Activated T-helper 1 cell treated with Interleukin-2 at 50 U/mL for 16 hours (primary cell): ENCODE measurements at places on chromosomes 7 and 10.
A peak's percentile ranks its signal among the peaks of the same experiment; 100 is the strongest.

- DNase-seq: no peak
Observed at GRCh38 chr7:3259711-3260400, 41.2 kb upstream of the SDK1 start.

DNA sequence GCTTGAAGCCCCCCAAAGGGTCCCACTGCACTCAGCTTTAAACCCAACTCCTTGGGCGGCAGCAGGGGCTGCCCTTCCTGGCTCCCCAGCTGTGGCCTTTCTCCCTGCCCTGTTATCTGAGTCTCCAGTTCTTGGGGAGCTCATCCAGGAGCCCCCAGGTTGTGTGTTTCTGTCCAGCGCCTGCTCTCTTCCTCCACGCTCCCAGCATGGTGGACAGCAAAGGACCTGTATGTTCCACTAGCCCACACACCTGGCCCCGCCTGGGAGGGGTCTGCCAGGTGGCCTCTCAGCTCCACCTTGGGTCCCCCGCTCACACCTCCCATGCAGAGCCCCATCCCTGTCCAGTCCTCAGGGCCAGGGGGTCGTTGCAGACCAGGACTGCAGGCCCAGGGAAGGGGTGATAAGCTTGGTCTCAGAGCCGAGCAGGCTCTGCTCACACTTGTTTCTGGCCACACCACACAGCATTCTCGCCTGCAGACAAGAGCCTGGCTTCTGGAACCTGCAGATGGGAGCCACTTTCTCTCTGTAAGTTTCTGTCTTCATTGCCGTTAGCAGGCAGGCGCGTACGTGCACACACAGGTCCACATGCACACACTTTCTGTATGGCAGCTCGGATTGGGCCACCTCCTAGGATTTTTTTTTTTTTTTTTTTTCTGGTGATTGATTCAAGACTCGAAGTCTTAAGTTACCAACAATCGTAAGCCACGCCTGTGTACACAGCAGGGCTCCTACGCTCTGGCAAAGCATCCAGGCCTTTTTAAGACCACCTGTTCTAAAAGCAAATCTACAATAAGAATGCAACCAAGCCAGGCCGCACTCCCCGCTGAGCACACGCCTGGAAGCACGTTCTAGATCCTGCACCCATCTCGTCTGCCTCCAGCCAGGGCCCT is 104.6 kb downstream of the CYTH3 start:
- DNase-seq: no peak

DNA sequence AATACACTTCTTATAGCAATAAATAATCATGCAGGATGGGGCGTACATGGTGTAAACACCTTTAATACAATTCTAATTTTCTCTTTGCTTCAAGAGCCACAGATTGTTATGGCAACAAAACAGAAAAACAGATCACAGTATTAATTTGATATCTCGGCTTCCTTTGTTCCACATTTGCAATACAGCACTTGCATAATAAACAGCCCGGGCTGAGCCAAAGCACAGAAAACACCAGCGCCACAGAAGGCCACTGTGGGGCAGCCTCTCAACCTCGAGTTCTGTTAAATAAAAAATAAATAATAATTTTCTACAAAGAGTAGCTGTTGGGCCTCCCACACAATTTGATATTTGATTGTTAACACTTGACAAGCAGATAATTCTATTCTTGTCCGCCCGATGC is 255.9 kb downstream of the USP6NL start:
- no peak for DNase-seq

GRCh38 chr10:21368728-21369425 is 156.6 kb downstream of the SKIDA1 start:
- no peak for DNase-seq

GRCh38 chr7:75039709-75040108 is 33.9 kb downstream of the RCC1L start:
- no peak for DNase-seq

GRCh38 chr10:131885391-131886165 is 15.2 kb upstream of the PPP2R2D start:
- peak; percentile 70 for DNase-seq

DNA sequence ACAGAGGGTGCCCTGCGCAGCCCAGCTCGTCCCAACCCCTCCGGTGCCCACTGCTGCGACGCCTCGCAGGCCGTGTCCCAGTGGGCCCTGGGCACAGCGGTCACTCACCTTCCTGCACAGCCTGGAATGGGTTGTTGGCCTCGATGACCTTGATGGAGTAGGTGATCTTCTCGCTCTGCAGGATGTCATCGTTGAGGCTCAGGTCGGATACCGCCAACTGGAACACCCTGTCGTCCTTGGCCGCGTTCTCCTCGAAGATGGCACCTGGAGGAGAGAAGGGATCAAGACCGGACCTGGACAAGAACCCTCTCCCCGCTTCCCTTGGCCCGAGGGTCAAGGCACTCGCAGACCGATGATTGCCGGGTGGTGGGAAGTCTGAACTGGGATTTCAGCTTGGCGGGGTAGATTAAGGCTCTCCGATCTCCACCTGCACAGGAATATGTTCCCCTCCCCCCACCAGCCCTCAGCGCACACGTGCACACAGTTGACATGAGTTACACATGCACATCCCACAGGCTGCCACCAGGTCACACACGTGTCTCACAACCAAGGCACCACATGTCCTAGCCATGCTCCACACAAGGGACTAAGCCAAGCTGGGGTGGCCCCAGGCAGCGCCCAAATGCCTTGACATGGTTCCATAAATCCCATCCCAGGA is 2.6 kb downstream of the GRID1 start:
- no peak for DNase-seq

DNA sequence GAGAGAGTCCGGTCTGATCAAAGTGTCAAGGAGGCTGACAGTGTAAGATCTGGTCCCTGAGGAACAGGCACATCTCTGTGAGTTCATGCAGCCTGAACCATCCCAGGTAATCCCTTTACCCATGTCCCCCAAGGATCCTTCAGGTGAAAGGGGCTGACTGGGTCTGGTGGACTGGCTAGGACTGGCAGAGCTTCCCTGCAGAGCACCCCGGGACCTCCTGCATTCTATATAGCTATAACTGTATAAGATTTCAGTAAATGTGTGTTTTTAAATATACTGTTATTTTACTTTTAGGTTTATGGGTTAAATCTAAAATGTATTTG is 246.8 kb downstream of the ELMO1 start:
- no peak for DNase-seq

DNA sequence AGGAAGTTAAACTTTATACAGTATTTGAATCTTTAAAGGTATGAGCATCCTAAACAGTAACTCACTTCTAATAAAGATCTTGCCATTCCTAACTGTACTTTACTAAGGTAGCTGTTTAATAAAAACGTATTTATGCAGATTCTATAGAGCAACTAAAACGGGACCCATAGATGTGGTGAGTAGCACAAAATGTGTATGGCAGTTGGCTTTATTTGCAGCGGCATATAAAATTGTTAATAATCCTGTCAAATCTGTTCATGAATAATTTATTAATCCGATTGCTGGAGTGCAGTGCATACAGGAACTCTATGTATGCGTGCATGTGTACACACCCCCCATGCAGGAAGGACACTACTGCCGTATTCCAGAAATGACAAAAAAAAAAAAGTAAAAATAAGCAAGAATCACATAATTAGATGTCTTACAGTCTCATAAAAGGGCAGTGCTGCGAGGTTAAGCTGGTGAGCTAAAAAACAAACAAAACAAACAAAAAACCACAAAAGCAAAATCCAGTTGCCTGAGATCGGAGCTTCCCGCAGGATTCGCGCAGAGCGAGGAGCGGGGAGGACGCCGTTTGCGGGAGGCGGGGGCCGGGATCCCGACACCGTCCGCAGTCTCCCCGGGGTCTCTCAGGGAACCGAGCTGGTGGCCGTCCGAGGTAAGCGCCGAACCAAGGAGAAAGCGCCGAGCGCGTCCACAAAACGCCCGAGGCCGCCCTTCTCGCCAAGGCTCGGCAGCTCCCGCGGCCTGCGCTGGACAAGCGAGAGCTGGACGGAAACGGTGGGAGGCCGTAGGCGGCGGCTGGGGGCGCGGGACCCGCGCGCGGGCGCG is 518 bp upstream of the COMMD3 start:
- DNase-seq: no peak

DNA sequence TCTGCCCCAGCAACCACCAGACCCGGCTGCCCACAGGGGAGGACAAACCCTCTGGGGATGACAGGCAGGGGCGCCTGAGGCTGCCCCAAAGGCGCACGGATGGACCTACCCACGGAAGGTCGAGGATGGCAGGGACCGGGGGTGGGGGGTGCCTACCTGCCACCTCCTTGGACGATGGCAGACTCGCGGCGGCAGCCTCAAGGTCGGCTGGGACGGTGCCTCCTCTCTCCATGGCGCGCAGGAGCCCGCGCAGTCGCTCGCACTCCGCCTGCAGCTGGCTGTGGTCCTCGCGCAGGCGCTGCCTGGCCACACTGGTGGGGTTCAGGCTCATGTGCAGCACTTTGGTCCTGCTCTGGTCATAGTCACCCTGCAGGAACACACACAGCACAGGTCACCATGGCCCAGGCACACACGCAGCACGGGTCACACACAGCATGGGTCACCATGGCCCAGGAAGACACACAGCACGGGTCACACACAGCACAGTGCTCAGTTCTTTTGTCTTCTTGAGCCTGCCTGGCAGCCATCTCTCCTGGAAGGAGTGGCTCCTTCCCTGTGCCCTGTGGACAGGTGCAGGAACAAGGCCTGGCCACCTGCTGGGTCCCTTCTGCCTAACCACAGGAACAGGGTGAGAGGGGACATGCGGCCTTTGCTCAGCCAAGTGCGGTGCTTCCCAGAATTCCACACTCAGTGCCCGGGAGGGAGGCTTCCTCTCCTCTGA is 266.6 kb downstream of the ELFN1 start:
- no peak for DNase-seq

DNA sequence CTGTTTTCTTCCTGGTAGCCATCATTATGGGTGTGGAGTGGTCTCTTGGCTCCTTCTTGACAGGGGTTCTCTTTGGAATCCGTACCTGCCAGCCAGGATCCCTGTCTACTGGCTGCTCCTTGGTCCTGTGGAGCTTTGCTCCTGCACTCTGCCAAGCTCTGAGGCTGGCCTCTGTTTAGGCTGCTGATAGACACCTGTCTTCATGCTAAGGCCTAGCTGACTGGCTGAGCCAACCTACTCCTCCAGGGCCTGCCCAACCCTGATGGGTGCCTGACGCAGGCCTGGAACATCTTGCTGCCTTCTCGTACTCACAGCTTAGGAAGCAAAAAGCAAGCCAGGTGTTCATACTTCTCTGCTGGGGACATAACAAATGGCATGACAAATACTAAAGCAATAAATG is 333.6 kb upstream of the ZNF32 start:
- no peak for DNase-seq

DNA sequence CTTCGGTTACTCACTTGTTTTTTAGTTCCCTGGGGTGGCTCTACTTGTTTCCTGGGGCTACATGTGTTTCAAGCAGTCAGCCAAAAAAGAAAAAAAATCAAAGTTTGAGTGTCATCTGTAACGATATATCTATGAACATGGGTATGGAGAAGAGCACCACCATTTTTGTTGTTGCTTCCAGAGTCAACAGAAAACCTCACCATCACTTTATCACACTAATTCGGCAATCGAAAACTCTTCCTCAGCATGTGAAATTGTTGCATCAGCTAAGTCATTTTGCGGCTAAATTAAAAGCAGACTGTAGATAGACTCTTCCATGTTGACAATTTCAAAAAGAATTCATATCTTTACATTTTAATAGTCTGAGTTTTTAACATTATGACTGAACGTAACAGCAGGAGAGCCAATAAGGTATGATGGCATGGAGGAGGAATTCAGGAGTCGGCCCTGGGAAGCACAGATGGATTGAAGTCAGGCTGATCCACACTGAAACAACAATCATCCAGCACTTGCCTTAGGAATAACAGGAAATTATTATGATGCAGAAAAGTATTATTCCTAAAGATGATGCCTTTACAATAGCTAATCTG is 455.7 kb upstream of the KLF6 start:
- DNase-seq: no peak

GRCh38 chr10:59801171-59801570 is 47.9 kb upstream of the MRLN start:
- no peak for DNase-seq

GRCh38 chr10:92241501-92241900 is 49.4 kb downstream of the CPEB3 start:
- DNase-seq: no peak

DNA sequence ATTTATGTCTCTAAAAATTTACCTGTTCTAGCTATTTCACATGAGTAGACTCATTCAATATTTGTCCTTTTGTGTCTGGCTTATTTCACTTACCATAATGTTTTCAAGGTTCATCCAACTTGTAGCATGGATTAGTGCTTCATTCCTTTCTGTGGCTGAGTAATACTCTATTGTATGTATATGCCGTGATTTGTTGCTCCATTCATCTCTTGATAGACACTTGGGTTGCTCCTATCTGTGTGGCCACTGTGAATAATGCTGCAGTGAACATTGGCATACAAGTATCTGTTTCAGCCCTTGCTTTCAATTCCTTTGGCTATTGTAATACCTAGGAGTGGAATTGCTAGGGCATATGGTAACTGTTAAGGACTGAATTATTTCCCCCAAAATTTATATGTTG is 86.9 kb downstream of the VWC2 start:
- no peak for DNase-seq

GRCh38 chr10:66627156-66627555 is 298.7 kb upstream of the LRRTM3 start:
- DNase-seq: no peak

- no peak for DNase-seq
Observed at GRCh38 chr7:158856883-158857668, 718 bp downstream of the DYNC2I1 start.

DNA sequence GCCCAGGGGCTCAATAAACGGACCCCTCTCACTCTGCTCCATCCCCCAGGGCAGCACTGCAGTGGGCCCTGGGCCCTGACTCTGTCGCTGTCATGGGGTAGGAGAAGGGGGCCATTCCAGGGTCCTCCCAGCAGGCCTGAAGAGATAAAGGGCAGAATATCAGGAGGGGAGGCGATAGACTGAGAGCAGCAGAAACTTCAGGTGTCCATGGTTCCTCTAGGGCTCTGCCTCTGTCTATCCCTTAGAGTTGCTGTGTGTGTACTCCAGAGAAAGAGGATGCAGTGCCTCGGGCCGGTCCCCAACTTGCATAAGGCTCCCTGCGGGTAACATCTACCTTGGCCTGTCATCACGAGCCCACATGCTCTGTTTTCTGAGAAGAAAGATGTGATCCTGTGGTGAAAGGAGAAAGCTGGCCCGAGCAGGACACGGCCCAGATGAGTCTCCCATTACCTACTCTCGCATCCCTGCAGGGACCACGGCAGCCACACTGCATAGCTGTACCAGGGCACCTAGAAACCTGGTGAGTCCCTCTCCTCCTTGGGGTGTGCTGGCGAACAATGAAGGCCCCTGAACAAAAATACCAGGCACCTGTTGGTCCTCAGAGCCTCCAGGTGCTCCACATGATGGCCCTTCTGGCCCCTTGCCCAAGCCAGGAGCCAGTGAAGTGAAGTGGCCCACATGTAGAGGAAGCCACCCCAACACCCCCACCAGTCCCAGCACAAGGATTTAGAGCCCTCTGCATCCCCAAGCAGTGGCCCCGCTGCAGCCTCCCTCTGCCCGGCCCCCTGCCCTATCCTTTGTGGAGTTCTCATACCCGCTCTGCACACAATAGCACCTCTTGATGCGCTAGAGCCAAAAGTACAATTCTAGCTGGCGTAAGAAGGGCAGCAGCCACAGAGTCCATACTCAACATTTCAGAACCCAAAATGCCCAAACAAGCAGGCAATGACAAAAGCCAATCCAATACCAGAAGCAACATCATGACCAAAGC is 106.8 kb downstream of the ARHGAP22 start:
- no peak for DNase-seq

GRCh38 chr10:131833013-131833412 is 67.8 kb upstream of the PPP2R2D start:
- no peak for DNase-seq

- DNase-seq: no peak
Observed at GRCh38 chr10:28714401-28715053, 37.2 kb downstream of the BAMBI start.

GRCh38 chr7:90267263-90267858 is 22.4 kb downstream of the CFAP69 start:
- DNase-seq: no peak
